Fibroblast of skin of left biceps (primary cell): ENCODE measurements at places on chromosomes 7 and 10.

GRCh38 chr10:70589762-70590654 is 12.5 kb downstream of the PRF1 start:
- peak; percentile 6 for DNase-seq

- no peak for DNase-seq
These were observed 231.7 kb downstream of the HDAC9 start for GRCh38 chr7:18727115-18727870.

DNA sequence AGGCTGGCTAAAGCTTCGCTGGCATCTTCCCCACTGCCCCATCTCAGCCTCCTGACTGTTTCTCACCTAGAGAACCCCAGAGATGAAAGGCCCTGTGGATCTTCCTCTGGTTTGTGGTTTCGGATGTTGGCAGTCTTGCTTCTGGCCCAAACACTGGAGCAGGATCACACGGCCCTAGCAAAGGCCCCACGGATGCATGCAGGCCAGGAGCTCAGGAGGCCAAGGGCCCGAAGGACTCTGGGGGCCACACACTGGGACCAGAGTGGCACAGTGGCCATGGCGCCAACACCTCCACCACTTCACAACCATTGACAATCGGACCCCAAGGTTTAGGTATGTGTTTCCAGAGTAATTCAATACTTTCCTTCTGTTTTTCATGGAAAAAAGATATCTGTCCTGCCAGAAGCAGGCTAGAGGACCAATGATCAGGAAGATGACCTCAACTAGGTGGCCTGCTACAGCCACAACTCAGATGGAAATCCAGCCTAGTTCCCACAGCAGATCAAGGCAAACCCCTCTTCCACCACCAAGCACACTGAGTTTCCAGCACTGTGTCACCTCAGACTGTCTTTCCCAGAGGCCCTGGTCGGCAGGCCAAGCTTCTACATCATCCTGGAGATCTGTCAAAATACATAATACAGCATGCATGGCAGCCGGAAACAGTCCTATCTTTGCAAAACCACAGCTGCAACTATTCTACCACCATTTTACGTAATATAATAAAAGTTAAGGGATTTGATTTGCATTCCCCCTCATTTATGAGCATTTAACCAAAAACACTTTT is 53.0 kb downstream of the CTBP2 start:
- no peak for DNase-seq

DNA sequence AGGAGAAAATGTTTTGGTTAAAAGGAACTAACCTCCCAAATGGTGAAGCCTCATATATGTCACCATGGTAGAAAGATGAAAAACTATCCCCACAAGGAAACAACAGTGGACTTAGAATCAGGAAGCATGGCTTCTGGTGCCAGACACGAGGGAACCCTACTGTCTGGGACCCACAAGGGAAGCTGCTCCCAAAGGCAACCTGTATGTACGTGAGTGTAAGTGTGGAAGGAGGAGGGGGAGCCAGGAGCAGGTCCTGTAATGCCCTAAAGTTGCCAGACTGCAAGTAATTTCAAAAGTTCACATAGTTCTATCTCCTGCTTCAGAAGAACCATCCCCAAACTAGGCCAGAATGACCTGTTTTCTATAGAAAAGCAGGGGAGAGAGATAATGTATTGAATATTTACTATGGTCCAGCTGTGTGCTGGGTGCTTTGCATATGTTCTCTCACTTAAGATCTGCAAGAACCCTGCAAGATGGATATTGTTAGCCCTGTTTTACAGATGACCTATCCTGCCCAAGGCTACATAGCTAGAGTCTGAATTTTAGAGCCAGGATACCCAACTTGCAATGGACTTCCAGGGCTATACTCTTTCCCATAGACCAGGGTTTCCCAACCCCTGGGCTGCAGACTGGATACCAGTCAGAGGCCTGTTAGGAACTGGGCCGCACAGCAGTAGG is 19.2 kb downstream of the DUSP5 start:
- no peak for DNase-seq

GRCh38 chr7:8263048-8263447 is 1.1 kb upstream of the ICA1 start:
- DNase-seq: no peak

DNA sequence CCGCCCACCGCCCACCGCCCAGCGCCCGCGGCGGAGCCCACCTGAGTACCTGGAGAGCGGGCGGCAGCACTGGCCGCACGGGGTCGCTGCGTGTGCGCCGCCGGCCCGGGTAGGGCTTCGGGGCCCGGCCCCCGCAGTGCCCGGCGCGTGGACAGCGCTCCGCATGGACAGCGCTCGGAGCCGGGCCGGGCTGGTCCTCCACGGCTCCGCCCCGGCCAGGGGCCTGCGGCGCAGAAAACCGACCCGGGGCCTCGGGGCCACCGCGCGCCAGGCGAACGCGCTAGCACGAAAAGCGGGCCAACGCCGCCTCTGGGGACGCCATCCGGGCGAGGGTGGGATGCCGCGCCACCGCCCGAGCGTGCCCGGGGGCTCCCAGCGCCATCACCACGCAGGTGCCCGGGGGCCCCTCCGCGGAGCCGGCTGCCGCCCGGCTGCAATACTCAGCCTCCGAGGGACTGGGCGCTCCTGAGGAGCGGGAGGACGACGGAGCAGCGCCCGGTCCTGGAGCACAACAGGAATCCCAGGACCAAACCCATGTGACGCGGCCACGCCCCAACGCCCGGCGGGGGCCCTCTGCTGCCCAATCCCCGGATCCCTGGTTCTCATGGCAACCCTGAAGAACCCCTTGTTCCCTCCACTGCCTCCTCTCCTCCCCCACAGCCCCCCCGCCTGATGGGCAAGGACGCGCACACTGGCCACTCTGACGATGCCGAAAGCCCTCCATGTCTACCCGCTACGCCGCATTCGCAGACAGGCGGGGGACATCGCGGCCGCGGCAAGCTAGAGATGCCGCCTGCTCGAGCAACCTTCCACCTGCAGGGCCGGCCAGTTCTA is at the start of gene GRB10:
GRB10 (minus strand) TSS at position 522 of the 834 bp plus-strand sequence. CDS start 50,574 bp downstream, outside the sequence.
- DNase-seq: no peak
